HFF-Myc (cell line): ENCODE measurements at places on chromosomes 4 and X.

- no peak for DNase-seq
Measured at GRCh38 chr4:23923141-23923540, 33.3 kb upstream of the PPARGC1A start.

- no peak for DNase-seq
Measured at GRCh38 chrX:153854702-153855101, 24.4 kb upstream of the PDZD4 start.

GRCh38 chr4:79022529-79022928 lies 83.3 kb upstream of the PAQR3 start:
- no peak for DNase-seq

DNA sequence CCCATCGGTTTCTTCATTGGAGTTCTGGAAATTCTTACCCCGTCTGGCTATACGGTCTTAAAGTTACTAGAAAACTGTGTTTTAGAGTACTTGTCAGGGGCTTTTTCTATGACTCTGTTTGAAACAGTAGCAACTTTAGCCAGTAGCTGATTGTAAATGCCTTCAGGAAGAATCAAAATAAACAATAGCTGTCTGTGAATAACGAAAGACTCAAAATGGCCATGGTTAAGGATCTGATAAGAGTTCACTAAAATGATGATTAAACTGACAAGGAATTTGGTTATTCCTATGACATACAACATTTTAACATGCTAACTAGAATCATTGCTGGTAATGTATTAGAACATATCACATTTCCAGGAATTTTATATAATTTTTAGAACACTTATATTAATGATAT lies 191.0 kb downstream of the EVC2 start:
- no peak for DNase-seq

DNA sequence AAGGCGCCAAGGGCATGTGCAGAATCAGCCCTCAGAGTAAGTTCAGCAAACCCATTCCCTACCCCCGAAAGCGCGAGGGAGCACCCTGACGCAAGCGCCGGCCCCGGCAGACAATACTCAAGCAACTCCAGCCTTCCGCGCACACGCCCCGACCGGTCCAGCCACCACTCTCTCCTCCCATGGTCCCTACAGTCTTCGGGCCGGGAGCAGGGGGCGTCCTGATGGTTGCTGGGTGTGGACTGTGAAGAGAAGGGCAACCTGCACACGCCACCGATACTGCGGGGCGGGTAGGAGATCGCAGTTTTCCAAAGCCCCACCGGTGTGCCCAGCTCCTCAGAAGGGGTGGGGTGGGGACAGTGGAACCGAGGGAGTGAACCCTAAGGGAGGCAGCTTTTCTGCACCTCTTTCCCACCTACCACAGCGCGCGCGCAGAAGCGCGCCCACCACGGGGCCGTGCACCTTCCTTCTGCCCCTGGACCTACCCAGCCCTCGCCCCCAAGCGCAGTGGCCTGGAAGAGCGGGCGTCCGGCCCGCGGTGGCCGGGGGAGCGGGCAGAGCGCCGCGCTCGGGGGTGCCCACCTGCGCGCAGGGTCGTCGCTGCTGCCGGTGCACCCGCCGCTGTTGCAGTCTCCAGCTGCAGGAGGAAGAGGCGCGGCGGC lies 650.2 kb upstream of the DIPK2B start:
- DNase-seq: no peak
